Stimulated activated CD4-positive, alpha-beta T cell treated with anti-CD3 and anti-CD28 coated beads, Interleukin-15, amount 100 ng/mL, for 1 hour (primary cell): ENCODE measurements at places on chromosomes 2 and 18.

DNA sequence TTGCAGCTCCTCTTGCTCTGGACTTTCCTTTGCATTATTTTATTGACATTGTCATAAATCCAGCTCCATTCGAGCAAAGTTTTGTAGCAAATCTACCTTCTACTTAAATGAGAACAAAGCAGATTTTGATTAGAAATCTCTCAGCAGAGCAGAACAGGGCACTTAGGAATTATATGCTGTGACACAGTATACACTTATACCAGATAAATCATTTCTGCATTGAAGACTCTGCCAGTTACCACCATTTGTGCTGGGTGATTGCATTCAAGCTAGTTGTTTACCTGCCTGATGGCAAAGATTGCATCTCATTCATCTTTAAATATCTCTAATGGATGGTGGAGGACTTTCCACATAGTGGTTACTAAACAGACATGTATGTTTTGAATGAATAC, 441.7 kb upstream of the HNMT start:
- no peak for DNase-seq

DNA sequence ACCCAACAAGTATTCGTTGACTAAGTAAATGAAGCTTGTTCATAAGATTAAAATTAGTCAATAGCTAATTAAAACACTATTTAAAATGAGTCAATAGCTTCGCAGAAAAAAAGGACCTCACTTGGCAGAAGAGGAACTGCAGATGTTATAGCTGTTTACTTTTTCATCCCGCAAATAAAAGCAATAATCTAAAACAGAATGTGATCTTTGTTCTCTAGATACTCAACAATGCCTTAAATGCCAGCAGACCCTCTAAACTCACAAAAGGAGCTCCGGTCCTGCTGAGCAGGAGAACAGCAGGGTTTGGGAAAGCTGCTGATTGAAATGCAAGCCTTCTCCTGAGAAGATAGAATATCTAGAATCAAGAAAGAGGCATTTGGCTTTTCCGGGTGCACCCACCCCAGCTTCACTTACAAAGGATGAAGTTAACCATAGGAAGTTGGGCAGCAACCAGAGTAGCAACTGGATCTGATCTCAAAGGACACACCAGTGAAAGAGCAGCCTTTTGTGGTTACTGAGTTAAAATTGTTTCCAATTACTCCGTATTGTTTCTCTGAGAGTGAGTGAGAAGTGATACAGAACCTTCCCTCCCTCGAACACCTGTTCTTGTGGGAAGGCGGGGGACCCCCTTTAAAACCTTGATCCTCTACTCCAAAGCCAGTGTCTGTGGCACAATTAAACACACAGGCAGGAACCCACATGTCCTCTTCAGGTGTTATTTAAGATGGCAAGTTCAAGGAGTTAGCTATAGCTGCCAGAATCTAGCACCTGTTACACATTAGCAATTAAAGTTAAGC, 6.8 kb downstream of the CCBE1 start:
- no peak for DNase-seq

DNA sequence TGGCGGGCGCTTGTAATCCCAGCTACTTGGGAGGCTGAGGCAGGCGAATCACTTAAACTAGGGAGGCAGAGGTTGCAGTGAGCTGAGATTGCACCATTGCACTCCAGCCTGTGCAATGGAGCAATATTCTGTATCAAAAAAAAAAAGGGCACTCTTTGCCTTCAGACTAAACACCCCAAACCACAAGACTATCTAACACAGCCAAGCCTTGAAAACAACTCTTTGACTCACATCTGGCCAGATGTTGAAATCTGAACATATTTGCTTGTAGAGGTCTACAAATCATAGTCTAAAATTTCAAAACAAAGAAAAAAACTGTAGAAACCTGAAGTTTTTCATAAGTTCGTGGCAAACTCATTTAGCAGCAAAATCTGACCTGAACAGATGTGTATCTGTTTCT, 94.9 kb downstream of the FAM161A start:
- DNase-seq = no peak

GRCh38 chr18:79380816-79381806, 14.6 kb upstream of the NFATC1 start:
- no peak for DNase-seq

GRCh38 chr2:170974304-170974993, 45.4 kb downstream of the GORASP2 start:
- no peak for DNase-seq

DNA sequence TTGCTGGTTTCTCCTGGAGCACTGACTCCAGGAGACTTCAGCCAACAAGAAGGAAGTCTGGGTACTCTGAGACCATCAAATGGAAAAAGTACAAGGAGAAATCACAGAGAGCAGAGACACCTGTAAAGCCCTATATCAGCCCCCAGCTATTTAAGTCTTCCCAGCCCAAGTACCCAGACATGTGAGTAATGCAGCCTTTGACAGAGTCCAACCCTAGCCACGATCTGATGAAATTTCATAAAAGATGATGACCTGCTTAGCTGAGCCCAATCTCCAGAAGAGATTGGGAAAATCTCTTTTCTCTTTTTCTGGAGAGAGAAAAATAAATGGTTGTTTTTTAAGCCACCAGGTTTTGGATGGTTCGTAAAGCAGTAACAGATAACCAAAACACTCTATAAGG, 196.6 kb downstream of the NBAS start:
- no peak for DNase-seq

- DNase-seq = no peak
Measured at GRCh38 chr2:201572846-201573508, 70.3 kb downstream of the TMEM237 start.

DNA sequence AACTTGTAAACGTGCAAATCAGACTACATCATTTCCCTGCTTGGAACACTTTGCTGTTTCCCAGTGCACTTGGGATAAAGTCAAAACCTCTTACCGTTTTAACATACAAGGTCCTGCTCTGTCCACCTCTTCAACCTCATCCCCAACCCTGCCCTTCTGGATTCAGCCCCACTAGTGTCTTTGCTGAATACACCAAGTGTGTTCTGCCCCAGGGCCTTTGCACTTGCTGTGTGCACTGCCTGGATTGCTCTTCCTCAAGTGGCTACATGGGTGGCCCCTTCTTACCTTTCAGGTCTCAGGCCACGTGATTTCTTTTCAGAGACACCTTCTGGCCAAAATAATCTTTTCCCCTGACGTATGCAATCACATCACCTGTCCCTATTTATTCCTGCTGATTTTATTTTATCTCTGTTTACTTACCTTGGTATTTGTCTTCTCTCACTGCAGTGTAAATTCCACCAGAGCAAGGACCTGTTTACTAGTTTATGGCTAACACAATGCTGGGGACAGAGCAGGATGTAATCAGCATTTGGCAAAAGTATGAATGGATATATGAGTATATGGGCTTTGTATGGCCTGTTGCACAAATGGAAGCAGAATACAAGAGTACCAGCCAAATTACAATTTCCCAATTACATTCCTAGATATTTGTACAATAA, 63.9 kb downstream of the MAPK4 start:
- DNase-seq = no peak
